ENCODE measurements at places on chromosomes 1 and 21.

- DNase-seq: no peak
Observed at GRCh38 chr21:31921079-31921478, 48.3 kb downstream of the HUNK start.

GRCh38 chr1:37952738-37953137 lies 5.9 kb upstream of the INPP5B start:
- DNase-seq: no peak

GRCh38 chr1:93350322-93350721 lies 4.6 kb downstream of the DR1 start:
- no peak for DNase-seq

GRCh38 chr1:198798923-198799386 lies 160.1 kb downstream of the PTPRC start:
- no peak for DNase-seq

GRCh38 chr1:19481826-19482398 lies 3.4 kb downstream of the CAPZB start:
- DNase-seq: no peak
